Glomerular endothelial cell (primary cell): ENCODE measurements at places on chromosomes 16 and 17. TPM values are rescaled to one million over a fixed set of nuclear protein-coding genes. Genes with fewer than 3 reads are reported as not detected.

GRCh38 chr17:40952661-40953060, 14.1 kb downstream of the KRT39 start:
- DNase-seq = no peak

Gene C1QTNF8
- total RNA-seq = not detected in 2 replicates

Gene KRT9
- total RNA-seq = not detected in 2 replicates

Gene NOD2
- 0.23 and 0.29 TPM in 2 replicates for total RNA-seq

Gene OGFOD1
- 30.8 and 60.5 TPM in 2 replicates for total RNA-seq

DNA sequence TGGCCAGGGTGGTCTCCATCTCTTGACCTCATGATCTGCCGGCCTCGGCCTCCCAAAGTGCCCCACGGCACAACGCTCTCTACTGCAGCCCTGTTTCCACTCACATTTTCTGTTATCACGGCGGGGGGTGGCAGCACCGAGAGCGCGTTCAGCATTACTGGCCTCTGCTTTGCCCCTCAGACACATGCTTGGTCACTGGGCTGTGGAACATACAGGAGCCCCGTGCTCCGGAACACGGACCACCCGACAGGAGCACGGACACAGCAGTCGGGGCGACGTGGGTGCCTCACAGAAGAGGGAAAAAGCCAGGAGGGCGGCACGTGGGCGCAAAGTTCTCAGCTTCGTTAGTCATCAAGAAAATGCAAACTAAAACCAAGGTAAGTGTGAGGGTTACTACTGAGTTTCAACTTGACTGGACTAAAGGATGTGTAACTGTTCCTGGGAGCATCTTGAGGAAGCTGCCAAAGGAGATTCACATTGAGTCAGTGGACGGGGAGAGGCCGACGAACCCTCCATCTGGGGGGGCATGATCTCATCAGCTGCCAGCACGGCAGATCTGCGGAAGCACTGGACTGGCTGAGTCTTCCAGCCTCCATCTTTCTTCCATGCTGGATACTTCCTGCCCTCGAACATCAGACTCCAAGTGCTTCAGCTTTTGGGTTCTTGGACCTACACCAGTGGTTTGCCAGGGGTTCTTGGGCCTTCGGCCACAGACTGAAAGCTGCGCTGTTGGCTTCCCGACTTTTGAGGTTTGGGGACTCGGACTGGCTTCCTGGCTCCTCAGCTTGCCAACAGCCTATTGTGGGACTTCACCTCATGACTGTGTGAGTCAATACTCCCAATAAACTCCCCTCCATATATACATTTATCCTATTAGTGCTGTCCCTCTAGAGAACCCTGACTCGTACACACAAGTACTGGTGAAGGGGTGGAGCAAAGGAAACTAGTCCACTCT, 106.8 kb downstream of the ZNF778 start:
- no peak for DNase-seq

- DNase-seq = no peak
Measured at GRCh38 chr17:43030137-43030767, 5.2 kb downstream of the RND2 start.

DNA sequence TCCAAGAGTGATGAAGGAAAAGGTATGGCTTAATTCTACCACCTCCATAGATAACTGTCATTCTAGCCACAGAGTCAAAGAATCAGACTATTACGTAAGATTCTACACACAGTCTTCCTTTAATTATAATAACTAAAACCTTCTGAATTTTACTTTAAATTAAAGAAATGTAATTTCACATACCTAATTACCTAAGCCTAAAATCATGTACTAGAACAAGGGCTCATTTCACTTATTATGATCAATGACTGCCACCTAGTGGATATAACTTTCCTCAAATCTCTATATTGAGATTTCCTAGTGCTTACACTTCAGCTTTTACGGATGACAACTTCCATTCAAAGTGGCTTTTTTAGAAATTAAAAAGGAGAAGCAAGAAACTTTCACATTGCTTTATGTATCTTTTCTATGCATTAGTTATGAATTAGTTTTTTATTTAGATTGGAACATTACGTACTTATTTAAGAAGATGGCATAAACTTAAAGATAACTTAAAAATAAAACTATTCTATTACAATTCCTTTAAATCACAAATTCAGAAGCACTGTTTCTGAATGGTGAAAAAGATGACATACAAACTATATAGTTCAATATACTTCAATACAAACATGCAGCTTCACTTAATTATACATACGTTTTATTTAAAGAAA, 18.2 kb upstream of the ABCA10 start:
- peak; percentile 50 for DNase-seq

DNA sequence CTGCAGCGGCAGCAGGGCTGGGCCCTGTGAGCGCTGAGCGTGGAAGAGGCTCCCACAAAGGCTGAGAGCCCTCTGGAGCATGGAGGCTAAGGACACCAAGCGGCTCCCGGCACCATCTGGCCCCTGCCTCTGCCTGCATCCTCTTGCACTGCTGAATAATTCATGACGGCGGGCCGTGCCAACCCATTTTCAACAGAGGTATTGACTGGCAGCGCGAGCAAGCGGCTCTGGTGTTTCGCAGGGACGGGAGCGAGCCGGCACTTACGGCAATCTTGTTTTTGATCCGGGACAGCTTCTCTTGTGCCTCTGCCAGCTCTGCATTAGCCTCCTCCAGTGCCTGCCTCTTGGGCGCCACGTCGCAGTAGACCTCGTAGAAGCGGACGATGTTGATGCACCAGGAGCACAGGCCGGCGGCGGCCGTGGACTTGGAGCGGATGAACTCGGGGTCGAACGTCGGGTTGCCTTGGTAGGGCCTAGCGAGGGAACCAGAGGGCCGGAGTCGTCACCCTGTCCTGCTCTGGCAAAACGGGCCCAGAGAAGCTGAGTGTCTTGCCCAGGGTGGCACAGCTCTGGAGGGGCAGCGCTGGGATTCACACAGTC, 80.4 kb downstream of the PGS1 start:
- DNase-seq = no peak

DNA sequence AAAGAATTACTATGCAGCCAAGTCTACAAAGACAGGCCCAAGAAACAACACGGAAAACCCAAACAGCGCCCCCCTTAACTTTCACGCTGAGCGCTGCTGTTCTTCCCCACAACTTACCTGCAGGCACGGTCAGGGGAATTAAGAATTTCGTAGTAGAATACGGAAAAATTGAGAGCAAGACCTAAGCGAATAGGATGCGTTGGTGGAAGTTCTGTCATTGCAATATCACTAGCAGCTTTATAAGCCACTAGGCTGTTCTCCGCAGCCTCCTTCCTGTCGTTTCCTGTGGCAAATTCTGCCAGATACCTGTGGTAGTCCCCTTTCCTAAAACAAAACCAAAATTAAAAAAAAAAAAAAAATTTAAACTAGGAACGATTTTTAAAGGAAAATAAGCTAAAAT, 39.0 kb downstream of the YWHAE start:
- DNase-seq = no peak

Gene SLC16A13
- total RNA-seq = 6.6 and 7.9 TPM in 2 replicates

DNA sequence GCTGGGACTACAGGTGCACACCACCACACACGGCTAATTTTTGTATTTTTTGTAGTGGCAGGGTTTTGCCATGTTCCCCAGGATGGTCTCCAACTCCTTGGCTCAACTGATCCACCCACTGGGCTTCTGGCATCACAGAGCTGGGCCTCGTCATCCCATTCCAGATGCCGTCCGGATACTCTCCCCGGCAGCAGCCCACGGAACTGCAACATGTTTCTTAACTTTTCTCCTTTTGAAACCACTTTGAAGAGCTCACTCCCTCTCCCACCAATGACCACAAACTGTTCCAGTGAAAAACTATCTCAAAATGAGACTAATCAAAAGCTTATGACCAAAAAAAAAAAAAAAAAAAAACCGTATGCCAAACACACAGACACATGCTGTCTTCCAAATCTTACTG, 17.6 kb downstream of the PEMT start:
- DNase-seq = no peak

Gene APOH
- total RNA-seq = not detected in 2 replicates

- no peak for DNase-seq
Measured at GRCh38 chr16:81497690-81498089, 53.1 kb downstream of the CMIP start.

- DNase-seq = no peak
Measured at GRCh38 chr17:47388825-47389224, 65.1 kb downstream of the EFCAB13 start.

Gene TBC1D28
- total RNA-seq = not detected in 2 replicates

Gene ARL5C
- not detected in 2 replicates for total RNA-seq

Gene ANKRD40CL
- not detected in 2 replicates for total RNA-seq

GRCh38 chr16:50736448-50736847, 5.4 kb upstream of the CYLD start:
- no peak for DNase-seq

Gene ABCA9
- 0.15 and 1.8 TPM in 2 replicates for total RNA-seq

DNA sequence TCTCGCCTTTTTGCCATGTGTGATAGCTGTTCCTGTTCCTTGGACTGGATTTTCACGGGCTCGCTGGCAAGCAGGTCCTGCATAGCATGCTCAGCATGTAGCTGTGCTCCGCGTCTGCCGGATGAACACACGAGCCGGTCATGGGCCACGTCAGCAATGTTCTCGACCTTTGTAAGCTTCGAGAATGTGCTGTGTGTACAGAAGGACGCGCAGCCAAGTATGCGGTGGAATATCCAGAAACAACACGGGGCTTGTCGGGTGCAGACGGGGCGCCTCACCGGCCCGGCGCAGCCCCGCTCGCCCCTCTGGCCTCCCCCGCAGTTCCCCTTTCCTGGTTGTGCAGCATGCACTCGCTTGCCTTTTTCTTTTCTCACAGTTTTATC, 42.2 kb downstream of the RPTOR start:
- DNase-seq = no peak

Gene KRT31
- not detected in 2 replicates for total RNA-seq
